ENCODE measurements at places on chromosomes 7 and 10. TPM values are rescaled to one million over a fixed set of nuclear protein-coding genes. Genes with fewer than 3 reads are reported as not detected.

Gene HOXA5
- total RNA-seq = not detected

Gene CPED1
- 2.2 TPM for total RNA-seq

Gene ZNF746
- total RNA-seq = 17.2 TPM

Gene SPDYE16
- total RNA-seq = 0.25 TPM

Gene LRMDA
- total RNA-seq = 1.2 TPM

Gene STOX1
- total RNA-seq = 6.4 TPM

Gene NAT16
- total RNA-seq = 2.2 TPM

Gene CALHM2
- total RNA-seq = 2.5 TPM

Gene LSM5
- 20.2 TPM for total RNA-seq

Data from temporal lobe (tissue), 4 donors.